ENCODE measurements at places on chromosomes 7 and 10.

DNA sequence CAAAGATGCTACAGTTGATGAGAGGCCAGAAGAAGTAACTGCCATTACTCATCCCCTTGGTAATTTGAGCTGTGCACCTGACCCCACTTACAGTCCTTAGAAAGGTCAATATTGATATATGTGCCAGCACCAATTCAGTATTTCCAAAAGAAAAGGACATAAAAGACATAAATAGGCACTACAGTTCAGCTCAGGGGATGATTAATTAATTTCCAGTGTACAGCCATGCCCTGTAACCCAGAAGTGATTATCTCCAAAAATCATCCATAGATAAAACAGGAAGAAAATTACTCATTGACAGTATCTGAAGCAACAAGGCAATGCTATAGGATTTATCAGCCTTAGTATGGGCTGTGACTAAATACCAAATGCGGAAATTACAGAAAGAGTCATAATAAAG lies 82.4 kb downstream of the PHYHIPL start:
- no peak for DNase-seq

DNA sequence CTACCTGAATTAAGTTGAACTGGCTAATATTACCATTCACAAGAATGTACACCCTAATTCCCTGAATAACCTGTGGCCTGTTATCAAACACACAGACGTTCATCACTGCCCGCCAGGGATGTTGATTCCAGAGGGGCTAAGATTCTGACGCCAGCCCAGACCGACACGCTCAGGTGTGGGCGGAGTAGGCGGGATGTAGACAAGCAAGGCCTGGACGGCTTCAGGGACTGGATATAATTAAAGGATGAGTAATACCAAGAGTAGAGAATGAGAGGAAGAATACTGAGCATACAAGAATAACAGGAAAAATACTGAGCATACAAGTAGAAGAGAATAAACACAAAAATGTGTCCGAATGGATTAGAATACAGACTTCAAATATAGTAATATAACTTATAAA lies 29.0 kb downstream of the CUBN start:
- no peak for DNase-seq

- no peak for DNase-seq
Measured at GRCh38 chr10:13642293-13642692, 55.5 kb downstream of the PRPF18 start.

GRCh38 chr7:107563081-107563774 lies 492 bp downstream of the COG5 start:
- DNase-seq = peak; percentile 76

DNA sequence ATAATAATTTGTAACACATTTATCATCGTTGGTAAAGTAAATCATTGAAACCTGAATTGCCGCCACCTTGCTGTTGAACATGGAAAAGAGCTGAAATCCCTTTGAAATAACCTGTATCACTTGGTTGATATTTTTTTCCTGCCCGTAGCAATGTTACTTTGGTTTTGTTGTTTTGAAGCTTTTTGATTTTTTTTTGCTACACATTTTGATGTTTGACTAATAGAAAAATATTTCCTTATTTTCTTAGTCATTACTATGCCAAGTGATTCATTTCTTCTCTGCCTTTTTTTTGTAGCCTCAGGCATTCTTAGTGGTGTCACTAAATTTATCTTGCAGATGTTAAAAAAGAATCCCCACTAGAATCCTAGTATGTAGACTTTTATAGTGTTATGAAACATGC lies 235.1 kb upstream of the MEOX2 start:
- no peak for DNase-seq

GRCh38 chr7:148809856-148810255 lies 74.2 kb downstream of the EZH2 start:
- DNase-seq = no peak
